Renal cortical epithelial cell (primary cell): ENCODE measurements at places on chromosomes 1 and 21. TPM values are rescaled to one million over a fixed set of nuclear protein-coding genes. Genes with fewer than 3 reads are reported as not detected.
A peak's percentile ranks its signal among the peaks of the same experiment; 100 is the strongest.

DNA sequence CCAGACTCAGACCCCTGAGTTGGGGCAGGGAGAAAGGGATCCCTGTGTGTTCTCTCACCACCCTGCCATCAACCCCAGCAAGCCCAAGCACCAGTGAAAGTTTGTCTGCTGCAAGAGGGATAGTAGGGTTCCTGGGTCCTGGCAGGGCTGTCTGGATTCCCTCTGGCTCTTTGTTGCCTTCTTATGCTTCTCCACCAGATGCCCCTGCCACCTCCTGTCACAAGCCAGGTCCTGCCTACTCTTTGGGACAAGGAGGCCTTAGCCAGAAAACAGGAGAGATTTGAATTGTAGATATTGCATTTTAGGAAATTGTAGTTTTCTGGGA is 21.7 kb downstream of the UBE2T start:
- DNase-seq: no peak

- no peak for DNase-seq
These were observed 58.5 kb downstream of the PKN2 start for GRCh38 chr1:88742531-88742930.

GRCh38 chr1:225565847-225566246 is 87.1 kb downstream of the ENAH start:
- no peak for DNase-seq

GRCh38 chr1:108082738-108083562 is 117.2 kb downstream of the SLC25A24 start:
- DNase-seq: no peak

- DNase-seq: no peak
These were observed 452.1 kb downstream of the TTLL7 start for GRCh38 chr1:83546874-83547273.

GRCh38 chr1:246373828-246374569 is 133.1 kb downstream of the SMYD3 start:
- DNase-seq: no peak

- DNase-seq: peak; percentile 32
These were observed 771 bp downstream of the RABGAP1L start for GRCh38 chr1:174160109-174160473.

GRCh38 chr1:218705391-218705790 is 360.3 kb downstream of the TGFB2 start:
- DNase-seq: peak; percentile 65

DNA sequence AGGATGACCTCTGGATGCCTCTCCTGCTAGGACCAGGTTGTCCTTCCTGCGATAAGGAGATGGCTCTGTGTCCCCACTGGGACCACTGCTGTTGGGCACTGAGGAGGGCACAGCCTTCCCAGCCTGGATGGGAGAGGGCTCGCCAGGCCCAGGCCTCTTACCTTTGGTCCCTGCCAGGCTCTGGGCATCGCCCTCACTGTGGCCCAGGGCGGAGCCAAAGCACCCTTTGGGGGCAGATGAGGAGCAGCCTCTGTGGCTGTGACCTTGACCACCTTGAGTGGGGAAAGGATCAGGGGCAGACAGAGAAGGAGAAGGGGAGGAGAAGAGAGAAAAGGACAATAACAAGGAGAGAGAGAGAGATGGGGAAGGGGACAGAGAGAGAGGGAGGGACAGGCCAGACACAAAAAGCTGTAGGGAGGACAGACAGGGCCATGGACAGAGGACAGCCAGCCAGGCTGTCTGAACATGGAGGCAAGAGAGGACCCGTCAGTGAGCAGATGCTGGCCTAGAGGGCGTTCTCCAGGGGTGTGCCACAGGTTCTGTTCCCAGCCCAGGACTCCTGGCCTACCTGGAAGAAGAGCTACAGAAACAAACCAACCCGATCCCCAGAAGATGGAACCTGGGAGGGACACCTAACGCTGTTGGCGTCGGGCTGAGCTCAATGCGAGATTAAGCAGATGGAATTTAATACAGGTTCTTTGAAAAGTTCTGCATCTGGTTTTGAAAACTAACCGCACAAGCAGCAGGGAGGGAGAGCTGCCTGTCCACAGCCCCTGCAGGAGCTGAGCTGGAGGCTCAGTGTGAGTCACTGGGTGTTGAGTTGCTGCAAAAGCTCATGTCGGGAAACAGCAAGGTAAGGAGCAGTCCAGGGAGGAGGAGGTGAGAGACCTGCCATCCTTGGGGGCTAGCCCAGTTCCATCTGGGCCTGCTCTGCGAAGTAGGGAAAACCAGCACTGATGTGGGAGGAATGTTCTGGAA is 262.1 kb downstream of the PTPRU start:
- DNase-seq: peak; percentile 12

DNA sequence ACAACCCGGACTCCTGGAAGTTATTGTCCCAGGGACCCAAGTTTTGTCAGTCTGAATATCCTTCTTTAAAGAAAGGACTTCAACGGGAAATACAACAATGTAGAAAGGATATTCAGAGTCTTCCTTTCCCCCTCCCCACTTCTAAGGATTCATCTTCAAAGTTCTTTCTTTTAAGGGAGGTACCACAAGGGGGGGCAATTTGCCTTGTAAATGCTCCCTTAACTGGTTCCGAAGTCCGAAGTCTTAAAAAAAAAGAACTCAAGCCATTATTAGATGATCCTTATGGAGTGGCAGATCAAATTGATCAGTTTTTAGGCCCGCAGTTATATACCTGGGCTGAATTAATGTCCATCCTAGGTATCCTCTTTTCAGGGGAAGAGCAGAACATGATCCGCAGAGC is 47.0 kb downstream of the SERINC2 start:
- peak; percentile 25 for DNase-seq

DNA sequence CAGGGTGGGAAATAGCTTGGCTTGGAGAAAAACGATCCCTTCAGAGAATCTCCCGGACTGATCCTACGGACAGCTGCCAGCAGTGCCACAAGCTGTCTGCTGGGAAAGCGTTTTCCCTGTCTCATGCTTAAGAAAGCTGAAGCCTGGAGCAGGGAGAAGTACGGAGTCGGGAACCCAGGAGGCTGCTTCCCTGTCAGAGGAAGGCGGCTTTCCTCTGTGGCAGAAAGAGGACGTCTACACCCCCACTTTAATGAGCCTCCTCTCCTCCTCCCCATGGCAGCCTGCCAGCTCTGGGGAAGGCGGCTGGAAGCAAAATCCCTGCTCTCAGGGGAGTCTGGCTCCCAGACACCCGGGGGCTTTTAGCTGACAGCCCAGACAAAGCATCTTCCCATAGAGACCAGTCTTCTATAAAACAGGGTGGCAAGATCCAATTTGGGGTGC is 7.3 kb downstream of the KIF21B start:
- peak; percentile 25 for DNase-seq

DNA sequence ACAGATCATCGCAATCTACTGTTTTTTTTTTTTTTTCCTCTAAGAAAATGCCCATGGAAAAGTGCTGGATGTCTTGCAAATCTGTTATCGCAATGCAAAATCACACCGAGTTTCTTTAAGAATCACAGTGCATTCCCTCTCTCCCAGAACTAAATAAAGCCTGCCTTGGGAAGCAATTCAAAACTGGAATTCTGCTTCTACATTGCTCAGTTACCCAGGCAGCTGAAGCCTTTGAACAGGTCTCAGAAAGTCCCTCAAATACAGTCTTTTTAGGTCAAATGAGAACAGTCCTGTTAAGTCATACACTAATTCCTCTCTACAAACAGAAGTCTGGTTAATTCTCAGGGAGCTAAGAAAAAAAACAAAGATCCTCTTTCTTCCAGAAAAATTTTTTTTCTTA is 46.3 kb downstream of the SLC30A10 start:
- no peak for DNase-seq

GRCh38 chr1:245246433-245246832 is 91.6 kb downstream of the KIF26B start:
- no peak for DNase-seq

DNA sequence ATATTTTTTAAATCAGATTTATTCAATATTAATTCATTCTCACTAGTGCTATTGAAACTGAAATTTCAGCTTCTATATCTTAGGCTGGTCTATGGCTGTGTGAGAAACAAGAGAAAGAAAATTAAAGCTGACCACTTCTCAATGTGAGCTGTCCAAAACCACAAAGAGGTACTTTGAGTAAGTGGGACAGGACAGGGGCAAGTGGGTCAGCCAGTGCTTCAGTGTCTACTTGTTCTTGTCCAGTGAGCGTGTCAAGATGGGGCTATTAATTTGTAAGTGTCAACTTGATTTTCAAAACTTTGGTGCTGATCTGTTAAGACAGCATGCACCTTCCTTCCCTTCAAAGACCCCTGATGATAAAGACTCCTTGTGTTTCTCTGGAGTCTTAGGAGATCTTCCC is 533.9 kb downstream of the PLPP3 start:
- peak; percentile 31 for DNase-seq

DNA sequence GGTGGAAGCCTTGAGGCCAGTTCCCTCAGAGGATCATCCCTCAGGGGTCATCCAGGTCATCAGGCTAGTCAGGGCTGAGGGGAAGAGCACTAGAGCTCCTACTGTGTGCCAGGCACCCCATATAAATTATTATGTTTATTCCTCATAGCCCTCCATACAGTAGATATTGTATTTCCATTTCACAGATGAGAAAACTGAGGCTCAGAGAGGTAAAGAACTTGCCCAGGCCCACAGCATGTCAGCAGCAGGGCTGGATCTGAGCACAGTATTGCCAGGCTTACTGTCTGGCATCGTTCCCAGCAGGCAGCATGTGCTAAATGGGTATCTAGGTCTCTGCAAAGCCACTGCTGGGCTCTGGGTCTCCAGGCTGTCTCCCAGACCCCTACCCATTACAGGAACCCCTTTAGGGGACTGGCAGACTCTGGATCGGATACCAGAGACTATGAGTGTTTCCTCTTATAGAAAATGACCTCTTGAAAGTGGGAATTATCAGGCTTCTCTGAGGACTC is 153.3 kb downstream of the PTPRU start:
- no peak for DNase-seq

GRCh38 chr1:23787701-23788100 is 3.2 kb upstream of the LYPLA2 start:
- DNase-seq: no peak

GRCh38 chr1:156128308-156128653 is 13.8 kb downstream of the LMNA start:
- no peak for DNase-seq

DNA sequence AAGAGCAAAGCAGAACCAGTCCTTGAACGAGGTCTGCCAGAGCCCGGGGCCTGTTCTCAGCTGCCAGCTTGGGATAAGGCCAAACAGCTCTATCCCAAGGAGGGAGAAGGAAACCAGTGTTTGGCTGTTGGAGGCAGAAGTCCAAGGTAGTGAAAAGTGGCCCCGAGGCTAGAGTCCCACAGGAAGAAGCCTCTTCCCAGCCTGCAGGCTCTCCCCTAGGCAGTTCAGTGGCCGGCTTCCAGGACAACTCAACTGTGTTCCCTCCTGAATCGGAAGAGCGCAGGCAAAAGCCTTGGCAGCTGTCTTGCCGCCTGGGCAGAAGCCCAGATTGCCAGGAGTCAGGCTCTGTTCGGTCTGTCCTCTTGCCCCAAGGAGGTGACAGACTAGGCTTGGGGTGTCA is 19.3 kb downstream of the QSOX1 start:
- no peak for DNase-seq

- peak; percentile 49 for DNase-seq
These were observed 50.9 kb upstream of the TRABD2B start for GRCh38 chr1:48048064-48048463.

- DNase-seq: peak; percentile 61
These were observed 68.5 kb upstream of the GADD45A start for GRCh38 chr1:67616394-67616985.

DNA sequence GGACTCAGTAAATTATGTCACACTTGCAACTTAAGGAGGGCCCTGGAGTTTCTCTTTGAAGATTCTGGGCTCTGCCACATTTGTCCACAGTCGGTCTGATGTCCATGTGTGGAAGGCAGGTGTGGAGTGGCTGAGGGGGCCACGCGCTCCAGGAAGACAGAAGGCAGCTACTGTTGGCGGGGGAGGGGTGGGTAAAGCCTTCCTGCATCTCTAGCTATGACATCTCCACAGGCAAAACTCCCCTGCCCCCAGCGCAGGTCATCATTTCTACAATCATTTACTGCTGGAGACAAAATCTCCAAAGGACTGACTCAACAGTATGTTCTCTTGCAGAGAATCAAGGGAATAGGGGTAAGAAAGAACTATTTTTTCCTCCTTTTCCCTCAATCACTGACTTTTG is 11.4 kb upstream of the TSPEAR start:
- no peak for DNase-seq

GRCh38 chr1:117654493-117655219 is 48.8 kb downstream of the TENT5C start:
- no peak for DNase-seq

DNA sequence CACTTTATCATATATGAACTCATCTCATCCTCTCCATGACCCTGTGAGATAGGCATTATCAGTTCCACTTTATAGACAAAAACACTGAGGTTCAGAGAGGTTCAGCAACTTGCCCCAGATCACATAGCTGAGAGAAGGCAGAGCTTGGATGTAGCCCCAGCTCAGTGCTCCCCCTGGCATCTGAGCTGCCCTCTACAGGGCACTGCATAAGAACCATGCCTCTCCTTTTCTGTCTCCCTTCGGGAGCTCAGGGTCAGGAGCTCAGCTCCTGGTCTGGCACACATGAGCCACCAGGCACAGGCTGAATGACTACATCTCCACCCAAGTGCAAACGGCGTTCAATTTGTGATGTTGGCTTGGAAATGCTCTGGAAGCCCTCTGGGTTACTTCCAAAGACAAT is 16.9 kb downstream of the RAB7B start:
- no peak for DNase-seq

DNA sequence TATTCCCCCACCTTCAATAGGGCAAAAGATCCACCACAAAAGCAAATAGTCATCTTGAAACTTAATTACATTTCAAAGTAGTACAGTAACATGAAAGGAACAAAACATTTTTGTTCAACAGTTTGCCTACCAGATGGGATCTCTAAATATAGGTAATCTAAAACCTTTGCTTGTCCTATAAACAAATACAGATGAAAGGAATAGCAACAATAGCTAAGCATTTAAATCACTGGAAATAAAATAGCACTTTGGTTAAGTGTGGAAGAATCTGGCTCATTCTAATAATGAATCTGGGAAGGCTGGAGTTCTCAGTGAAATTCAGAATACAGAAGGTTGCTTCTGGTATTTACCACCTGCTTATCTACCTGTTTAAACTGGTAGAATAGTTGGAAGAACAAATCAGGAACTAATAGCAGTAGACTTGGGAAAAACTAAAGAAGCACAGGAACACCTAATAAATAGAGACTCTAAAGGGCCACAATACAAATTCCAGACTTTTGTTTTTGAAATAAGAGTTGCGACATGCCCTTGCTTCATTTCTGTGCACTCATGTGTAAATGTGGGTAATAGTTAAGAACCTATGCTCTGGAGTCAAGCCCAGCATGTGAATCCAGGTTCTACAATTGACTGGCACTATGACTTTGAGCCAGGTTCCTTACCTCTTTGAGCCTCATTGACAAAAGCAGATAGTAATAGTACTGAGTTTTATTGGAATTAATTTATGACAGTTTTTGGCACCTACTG is 2.3 kb upstream of the LYPLAL1 start:
- DNase-seq: peak; percentile 97

Gene ATG4C
- 8.9 and 10.6 TPM in 2 replicates for total RNA-seq

Gene NPHS2
- total RNA-seq: not detected in 2 replicates

Gene UTS2
- not detected in 2 replicates for total RNA-seq

Gene SPAG17
- total RNA-seq: 1.4 and 14.6 TPM in 2 replicates

Gene SIK1
- total RNA-seq: 0.69 and 6.4 TPM in 2 replicates

Gene LYPD8
- total RNA-seq: 2.6 and 4.3 TPM in 2 replicates

Gene WDR64
- 0.35 TPM in 1 of 2 replicates, not detected in the other for total RNA-seq

Gene PCP4
- not detected in 2 replicates for total RNA-seq

Gene CFHR5
- total RNA-seq: not detected in 2 replicates

Gene NMNAT2
- total RNA-seq: 0.17 and 0.65 TPM in 2 replicates

Gene LYPLAL1
- 26.4 and 27.5 TPM in 2 replicates for total RNA-seq

Gene CD244
- not detected in 2 replicates for total RNA-seq

Gene C1orf146
- not detected in 2 replicates for total RNA-seq

Gene TMEM35B
- 32.6 and 73.6 TPM in 2 replicates for total RNA-seq

Gene JAM2
- 0.05 and 0.17 TPM in 2 replicates for total RNA-seq

Gene GJC2
- 0.50 and 0.69 TPM in 2 replicates for total RNA-seq

Gene TEKT2
- 0.35 and 1.4 TPM in 2 replicates for total RNA-seq
